ENCODE measurements at places on chromosomes 12 and 14. TPM values are rescaled to one million over a fixed set of nuclear protein-coding genes. Genes with fewer than 3 reads are reported as not detected.
A peak's percentile ranks its signal among the peaks of the same experiment; 100 is the strongest.

GRCh38 chr14:69972755-69973154 is 93.5 kb downstream of the SMOC1 start:
- DNase-seq = no peak

Gene ARMH4
- polyA plus RNA-seq = 5.1 TPM

- no peak for DNase-seq
These were observed 871.1 kb upstream of the MGAT4C start for GRCh38 chr12:87127272-87127671.

DNA sequence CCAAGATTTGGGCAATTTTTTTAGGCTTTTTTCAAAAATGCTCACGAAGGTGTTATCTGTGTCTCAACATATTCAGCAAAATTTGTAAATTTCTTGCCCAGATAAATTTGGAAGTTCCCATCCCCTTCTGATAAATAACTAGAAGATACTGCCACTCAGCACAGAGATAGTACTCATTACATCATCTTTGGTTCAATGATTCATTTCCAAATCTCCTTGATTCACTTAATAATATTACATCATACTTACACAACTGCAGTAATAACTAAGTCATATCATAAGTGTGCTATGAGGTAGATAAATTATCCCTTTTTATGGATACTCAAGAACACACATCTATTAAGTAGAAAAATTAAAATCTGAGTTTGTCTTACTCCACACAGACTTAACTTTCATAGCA is 89.4 kb downstream of the RPAP3 start:
- DNase-seq = no peak

GRCh38 chr12:11795913-11796459 is 146.5 kb downstream of the ETV6 start:
- DNase-seq = no peak

- DNase-seq = no peak
These were observed 304.1 kb downstream of the EGLN3 start for GRCh38 chr14:33646692-33647260.

Gene ASCL1
- polyA plus RNA-seq = not detected

GRCh38 chr12:31590642-31591379 is at the start of gene DENND5B:
TSS of gene DENND5B (minus strand) at chr12:31591136. CDS start at chr12:31590832, 304 bp downstream.
- peak; percentile 87 for DNase-seq

Gene SLC17A8
- 0.19 TPM for polyA plus RNA-seq

GRCh38 chr12:29212682-29213403 is 63.8 kb downstream of the FAR2 start:
- DNase-seq = no peak

DNA sequence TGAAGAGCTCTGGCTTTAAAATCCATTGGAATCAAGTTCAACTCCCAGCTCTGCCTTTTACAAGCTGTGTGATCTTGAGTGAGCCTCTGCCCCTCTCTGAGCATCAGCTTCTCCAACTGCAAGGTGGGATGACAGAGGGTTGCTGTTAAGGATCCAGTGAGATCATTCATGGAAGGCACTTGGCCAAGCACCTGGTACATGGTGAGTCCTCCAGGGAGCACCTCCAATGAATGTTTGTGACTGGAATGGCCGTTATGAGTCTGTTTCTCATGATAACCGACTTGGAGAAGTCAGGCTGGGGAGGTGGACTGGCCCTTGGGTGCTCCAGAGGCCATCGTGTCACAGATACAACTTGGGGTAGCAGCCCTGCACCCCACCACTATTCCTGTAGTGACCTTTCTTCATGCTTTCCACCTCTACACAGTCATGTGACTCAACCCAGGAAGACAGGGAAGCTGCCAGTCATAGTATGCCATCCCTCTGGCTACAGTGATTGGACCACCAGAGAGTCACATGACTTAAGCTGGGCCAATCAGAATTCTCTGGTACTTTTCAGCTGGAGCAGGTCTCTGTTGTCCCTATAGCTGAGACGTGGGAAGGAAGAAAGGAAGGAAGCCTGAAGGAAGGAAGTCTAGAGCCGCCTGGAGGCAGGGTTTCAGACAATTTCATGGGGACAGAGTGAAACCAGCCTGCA is 146.5 kb upstream of the MYL2 start:
- no peak for DNase-seq

DNA sequence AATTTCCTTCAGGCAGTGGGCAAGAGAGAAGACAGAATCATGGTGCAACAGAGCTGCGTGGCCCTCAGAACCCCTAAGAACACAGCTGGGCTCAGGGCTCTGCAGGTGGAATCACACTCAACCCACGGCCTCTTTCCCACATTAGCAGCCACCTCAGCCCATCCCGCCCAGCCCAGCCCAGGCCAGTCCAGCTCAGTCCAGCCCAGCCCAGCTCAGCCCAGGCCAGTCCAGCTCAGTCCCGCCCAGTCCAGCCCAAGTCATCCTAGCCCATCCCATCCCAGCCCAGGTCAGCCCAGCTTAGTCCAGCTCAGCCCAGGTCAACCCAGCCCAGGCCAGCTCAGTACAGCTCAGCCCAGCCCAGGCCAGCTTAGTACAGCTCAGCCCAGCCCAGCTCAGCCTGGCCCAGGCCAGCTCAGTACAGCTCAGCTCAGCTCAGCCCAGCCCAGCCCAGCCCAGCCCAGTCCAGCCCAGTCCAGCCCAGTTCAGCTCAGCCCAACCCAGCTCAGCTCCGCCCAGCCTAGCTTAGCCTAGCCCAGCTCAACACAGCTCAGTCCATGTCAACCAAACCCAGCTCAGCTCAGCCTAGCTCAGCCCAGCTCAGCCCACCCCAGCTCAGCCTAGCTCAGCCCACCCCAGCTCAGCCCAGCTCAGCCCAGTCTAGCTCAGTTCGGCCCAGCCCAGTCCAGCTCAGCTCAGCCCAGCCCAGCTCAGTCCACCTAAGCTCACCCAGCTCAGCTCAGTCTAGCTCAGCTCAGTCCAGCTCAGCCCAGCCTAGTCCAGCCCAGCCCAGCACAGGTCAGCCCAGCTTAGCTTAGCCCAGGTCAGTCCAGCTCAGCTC is 183.1 kb downstream of the TMEM121 start:
- DNase-seq = no peak

- no peak for DNase-seq
These were observed 19.2 kb downstream of the DNM1L start for GRCh38 chr12:32698285-32698684.

Gene SNW1
- polyA plus RNA-seq = 52.5 TPM

Gene HOXC6
- polyA plus RNA-seq = 16.3 TPM

GRCh38 chr12:26595806-26596205 is 237.2 kb downstream of the ITPR2 start:
- DNase-seq = no peak

Gene LBHD2
- not detected for polyA plus RNA-seq

DNA sequence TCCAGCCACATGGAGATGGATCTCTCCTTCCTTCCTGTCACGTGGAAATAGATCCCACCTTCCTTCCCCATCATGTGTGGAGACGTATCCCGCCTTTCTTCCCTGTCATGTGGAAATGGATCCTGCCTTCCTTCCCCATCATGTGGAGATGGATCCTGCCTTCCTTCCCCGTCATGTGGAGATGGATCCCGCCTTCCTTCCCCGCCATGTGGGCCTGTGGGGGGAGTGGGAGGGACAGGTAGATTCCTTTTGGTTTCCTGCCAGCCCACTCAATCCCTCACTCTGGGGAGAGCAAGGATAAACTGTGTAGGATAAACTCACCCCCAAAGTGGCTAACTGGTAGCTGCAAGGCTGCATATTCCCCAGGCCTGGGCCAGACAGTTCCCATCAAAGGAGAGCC is 31.7 kb upstream of the TDRD9 start:
- DNase-seq = no peak

DNA sequence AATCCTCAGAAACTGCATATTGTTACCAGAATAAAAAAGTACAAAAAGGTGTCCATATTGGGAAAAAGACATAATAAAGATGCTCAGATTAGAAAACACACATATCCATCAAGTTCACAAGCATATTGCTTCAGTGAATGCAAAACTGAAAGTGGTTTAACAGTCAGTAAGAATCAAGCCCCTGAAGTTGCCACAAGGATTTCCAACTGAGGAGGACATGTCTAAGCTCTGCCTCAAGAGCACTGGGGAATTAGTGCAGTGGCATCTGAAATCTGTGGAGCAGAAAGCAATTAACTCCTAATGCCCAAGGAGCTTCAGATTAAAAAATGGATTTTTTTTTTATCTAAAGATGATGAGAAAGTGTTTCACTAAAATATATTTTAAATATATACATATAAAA is 113.2 kb downstream of the DENND5B start:
- DNase-seq = no peak

Gene PLEK2
- polyA plus RNA-seq = 0.62 TPM

All from hindlimb muscle (tissue), 1 donor.